MV-4-11 (cell line): ENCODE measurements at places on chromosomes 5 and 9.

GRCh38 chr5:8316608-8317280, 447.8 kb downstream of the MTRR start:
- DNase-seq = no peak

DNA sequence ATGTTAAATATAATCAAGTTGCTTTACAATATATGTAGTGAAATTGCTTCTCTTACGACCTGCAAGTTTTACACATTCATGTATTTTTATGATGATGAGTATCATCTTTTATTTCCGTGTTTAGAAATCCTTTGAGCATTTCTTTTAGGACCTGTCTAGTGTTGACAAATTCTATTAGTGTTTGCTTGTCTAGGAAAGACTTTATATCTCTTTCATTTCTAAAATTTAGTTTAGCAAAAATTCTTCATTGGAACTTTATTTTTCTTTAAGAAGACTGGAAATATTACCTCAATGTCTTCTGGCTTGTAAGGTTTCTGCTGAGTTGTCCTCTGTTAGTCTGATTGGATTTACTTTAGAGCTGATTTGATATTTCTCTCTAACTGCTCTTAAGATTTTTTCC, 920.9 kb upstream of the CTNND2 start:
- no peak for DNase-seq

- no peak for DNase-seq
Observed at GRCh38 chr9:23826120-23826629, at the start of gene ELAVL2. Gene ELAVL2, minus strand, starts transcription at chr9:23826240. Its CDS starts 64,006 bp downstream, at chr9:23762234.

DNA sequence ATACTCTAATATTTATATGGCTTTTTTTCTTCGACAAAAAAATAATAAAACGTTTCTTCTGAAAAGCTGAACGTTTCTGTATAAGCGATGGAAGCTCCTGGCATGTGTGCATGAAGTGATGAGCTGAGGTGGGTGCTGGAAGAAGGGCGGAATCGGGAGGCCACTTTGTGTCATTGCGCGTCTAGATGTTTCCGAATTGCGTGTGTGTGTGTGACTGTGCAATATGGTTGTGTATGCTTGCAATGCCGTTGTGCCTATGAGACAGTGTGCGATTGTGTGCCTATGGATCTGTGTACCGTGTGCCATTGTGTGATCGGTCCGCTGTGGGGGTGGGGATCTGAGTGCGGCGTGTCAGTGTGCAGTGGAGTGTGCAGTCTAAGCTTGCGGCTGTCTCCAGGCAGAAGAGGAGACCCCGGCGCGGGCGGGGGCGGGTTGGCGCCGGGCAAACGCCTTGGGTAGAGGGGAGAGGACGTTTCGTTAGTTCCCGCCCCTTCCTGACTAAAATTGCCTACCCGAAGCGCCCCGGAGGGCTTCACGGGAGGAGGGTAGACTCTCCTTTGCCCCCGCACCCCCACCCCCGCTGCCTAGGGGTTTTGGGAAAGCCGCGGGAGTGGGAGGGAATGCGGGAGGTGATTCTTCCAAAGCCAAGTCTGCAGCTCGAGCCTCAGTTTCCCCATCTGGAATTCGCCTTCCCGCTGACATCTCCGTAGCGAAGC, 24.2 kb downstream of the PCDHGC5 start:
- DNase-seq = no peak

GRCh38 chr5:101580591-101580990, 677.5 kb upstream of the ST8SIA4 start:
- DNase-seq = no peak

DNA sequence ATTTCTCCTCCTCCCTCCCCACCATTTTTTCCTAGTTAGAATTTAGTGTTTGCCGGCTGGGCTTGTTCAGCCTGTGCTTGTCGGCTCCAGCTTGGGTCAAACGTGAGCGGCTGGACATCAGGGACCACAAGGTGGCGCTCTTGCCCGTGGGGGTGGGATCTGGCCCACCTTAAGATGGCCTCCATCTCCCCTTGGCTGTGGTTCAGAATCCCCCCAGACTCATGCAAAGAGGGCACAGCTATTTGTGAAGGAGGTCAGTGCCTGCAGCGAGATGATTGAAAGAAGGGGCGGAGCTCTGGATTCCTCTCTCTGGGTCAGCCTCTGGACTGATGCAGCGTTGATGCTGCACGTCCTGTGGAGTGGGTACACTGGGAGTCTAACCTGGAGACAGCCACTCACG, 283.3 kb upstream of the TUT7 start:
- no peak for DNase-seq

DNA sequence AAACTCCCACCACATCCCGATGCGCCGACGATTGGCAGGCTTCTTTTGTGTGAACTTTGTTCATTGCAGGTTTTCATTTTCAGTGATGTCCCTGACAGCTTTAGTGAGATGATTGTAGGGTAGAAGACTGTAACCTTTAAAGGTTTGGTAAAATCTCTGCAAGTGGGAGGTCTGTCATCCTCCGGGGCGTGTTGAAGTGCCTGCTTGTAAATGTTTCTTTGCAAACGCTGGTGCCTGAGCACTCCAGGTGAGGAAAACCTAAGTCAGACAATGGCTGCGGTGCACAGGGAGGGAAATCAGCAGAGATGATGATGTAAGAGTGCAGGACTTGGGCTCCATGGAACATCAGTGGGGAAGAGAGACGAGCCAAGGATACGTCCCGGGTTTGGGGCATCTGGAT, 228.1 kb downstream of the DRD1 start:
- DNase-seq = no peak

- no peak for DNase-seq
Observed at GRCh38 chr9:127136081-127136879, 13.8 kb upstream of the ANGPTL2 start.

DNA sequence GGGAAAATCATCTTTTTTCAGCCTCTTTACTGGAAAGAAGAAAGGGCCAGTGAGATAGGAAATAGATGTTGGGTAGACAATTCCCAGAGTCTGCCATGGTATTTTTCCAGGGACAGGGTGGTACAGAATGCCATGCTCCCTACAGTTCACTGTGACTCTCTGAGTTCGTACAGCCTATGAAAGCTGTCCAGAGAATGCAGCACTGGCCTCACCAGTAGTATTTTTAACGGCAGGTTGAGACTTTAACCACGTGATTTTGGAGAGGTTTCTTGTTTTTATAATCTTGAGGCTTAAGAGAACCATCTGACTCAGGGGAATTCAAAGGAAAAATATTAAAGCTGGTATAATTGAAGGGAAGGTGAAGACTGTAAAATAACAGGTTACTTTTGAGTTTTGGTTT, 10.1 kb upstream of the ZNF474 start:
- DNase-seq = no peak

DNA sequence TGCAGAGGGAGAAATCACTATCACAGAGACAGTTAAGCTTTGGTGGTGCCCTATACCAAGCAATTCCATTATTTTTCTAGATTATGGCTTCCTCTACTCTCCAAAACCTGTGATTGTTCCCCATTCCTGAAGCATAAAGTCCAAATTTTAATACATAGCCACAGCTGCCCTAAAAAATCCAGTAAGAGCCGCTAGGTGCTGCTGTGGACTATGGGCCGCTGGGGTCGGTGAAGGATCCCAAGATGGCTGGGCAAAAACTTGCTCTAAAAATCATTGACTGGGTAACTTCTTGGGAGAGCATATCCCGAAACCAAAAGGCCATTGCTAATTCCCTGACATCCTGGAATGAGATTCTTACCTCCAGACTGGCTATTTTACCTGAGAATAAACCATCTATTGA, 245.3 kb downstream of the NFIB start:
- no peak for DNase-seq

- no peak for DNase-seq
Observed at GRCh38 chr9:127482662-127483061, 31.4 kb downstream of the LRSAM1 start.

DNA sequence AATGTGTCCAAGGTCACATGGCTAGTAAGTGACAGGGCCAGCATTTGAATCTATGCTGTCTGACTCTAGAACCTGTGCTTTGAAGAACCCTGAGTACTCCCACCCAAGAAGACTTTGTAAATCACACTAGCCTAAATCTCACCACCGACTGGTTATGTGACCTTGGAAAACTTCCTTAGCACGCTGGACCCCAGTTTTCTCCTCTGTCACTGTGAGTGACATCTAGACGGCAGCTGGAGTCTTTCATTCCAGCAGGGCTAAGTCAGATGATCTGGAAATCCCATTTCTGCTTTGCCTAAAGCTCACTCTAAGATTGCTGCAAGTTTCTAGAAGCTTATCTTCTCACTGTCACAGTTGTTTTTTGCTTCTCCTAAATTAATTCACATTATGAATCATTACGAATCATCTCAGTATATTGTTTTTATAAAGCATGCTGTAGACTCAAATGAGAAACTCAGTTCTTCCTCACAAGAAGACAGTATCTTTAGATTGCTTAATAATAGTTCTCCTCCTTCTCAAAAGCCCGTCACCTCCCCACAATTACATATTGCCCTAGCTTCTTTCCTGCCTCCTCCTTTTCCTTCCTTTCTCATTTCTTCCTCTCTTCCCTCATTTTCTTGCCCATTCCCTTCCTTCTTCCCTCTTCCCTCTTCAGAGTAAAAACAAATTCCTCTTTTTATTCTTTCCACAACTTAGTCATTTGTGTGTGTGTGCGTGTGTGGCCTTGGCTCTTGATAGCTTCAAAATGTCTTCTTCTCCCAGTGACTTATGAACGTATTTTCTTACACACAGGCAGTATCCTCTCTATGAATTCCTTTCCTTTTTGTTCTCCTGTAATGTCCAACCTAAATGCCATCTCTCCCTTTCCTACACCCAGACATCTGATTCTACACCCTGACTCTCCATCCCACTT, 16.8 kb downstream of the ALDOB start:
- no peak for DNase-seq

- DNase-seq = no peak
Observed at GRCh38 chr5:85533341-85534047, 1084.2 kb upstream of the COX7C start.
